ENCODE measurements at places on chromosomes 5 and 9.

DNA sequence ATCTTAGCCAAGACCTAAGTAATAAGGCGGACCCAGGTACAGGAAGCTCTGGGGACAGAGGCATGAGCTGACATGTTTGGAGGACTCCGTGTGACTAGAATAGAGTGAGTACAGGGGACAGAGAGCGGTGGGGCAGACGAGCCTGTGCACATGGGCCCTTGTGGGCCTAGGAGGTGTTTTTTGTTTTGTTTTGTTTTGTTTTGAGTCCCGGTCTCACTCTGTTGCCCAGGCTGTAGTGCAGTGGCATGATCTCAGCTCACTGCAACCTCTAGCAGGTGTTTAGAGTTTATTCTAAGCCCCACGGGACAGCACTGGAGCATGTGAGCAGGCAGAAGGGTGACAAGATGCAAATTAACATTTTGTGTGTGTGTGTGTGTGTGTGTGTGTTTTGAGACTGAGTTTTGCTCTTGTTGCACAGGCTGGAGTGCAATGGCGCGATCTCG, 3.1 kb upstream of the EEIG1 start:
- DNase-seq = no peak

- no peak for DNase-seq
These were observed 36.4 kb downstream of the THBS4 start for GRCh38 chr5:80071510-80072021.

- DNase-seq = no peak
These were observed 24.1 kb downstream of the PHF2 start for GRCh38 chr9:93600504-93600903.

DNA sequence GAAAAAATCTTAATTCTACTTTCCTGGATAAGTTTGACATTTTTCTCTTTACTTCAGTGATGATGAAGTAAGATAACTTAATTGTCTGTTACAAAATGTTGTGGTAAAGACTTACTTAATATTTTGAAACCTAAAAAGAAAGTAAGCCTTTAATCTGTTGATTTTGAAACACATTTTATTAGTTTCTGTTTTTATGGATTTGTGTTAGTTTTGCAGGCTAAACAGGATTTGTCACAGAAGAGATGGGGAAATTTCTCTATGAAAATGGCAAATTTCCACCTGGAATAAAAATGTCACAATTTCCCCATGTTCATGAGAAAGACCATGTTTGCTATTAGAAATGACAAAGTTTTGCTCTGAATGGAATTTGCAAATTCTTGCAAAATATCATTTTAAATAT, 237.1 kb downstream of the RFX3 start:
- DNase-seq = no peak

DNA sequence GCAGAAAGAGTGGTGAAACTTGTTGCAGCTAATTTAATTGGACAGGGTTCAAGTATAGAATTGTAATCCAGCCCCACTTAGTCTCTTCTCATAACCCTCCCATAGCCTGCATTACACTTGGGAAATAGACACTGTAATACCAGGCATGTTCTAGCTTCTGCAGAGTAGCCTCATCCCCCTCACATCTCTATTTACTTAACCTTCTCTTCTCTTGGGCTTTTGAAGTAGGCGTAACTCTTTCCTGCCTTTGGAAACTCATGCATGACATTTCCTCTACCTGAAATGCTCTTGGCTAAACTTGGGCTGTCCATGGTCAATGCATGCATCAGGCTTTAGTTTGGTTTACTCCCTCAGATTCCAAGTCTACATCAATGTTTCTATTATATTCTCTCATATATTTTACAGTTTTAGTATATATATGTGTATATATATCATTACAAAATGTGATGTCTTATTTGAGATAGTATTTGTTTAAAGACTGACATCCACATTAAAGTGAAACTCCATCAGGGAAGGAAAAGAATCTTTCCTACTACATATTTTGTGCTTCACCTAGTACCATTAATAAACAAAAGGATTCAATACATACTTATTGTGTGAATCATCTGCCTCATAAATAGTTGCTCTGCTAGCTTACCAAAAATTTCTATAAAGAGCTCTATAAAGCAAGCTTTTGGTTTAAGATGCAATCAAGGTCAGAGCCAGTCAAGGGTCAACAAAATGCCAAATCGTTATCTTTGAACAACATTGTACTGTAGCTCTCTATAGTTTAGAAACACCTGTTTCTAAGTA, 1158.0 kb downstream of the MAT2B start:
- no peak for DNase-seq

DNA sequence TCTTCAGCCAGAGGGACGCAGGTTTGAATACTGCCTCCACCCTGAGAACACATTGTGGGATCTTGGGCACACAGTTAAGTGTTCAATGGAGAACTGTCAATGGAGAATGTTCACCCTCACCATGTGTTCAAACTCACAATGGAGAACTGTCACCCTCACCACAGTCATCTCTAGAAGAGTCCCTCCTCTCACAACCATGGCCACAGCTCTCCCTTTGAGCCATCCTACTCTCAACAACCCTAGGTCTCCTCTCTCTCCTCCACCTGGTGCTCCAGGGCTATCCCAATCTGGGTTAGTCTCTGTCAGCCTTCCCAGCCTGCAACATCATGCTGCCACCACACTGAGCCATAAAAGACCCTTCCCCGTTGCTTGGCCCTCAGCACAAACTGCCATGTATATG, 36.3 kb upstream of the HAND1 start:
- DNase-seq = no peak

DNA sequence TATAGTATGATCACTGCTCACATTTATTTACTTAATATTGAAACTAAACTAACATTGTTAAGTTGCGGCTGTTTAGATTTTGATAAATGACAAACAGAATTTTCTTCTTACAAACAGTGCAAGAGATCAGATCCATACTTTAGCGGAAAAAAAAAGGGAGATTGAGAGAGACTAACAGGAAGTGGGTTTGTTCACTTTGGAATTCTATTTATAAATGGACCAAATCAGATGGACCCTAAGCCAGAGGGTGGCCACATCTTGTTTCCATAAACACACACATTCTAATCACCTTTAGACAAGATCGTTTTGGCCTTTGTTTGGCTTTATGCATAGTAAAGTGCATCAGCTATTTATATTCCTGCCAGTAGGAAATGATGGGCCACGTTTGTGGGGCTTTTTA, 381.4 kb upstream of the CD180 start:
- DNase-seq = no peak
